ENCODE measurements at places on chromosomes 13 and 19.
A peak's percentile ranks its signal among the peaks of the same experiment; 100 is the strongest.

DNA sequence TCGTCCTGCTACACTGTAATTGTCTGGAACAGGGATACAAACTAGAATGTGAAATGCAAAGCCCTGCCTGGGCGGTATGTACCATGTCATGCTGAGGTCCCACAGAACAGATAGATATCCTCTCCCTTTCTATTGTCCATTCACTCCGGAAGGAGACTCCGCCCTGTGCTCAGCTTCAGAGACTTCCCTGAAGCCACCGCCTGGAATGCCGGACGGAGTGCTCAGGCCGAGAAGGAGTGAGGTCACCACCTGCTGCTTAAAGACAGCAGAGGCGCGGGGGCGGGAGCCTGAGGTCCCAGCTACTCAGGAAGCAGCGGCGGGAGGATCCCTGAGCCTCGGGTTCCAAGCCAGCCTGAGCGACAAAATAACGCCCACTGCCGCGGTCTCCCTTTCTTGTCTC is 890 bp upstream of the ZNF611 start:
- DNase-seq, result no peak

DNA sequence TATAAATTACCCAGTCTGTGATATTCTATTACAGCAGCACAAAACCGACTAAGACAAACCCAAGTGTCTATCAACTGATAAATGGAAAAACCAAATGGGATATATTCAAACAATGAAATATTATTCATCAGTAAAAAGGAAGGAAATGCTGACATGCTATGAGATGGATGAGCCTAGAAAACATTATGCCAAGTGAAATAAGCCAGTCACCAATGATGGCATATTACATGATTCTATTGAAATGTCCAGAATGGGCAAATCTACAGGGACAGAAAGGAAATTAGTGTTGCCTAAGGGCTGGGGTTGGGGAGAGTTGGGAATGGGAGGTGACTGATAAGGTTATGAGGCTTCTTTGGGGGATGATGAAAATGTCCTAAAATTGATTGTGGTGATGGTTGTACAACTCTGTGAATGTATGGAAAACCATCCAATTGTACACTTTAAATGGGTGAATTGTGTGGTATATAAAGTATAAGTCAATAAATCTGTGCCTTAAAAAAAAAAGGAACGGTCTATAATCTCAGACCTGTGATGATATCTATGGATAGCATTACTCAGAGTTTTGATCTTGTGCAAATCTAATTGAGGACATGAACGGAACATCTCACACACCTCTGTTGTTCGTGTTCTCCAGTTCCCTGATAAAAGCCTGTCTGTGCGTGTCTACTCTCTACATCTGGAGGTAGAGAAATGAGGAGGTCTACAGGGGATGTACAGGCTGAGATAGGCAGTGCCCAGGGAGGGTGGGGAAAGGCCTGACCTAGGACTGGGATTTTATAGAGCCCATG is 49.0 kb downstream of the TNFRSF19 start:
- DNase-seq, result no peak

DNA sequence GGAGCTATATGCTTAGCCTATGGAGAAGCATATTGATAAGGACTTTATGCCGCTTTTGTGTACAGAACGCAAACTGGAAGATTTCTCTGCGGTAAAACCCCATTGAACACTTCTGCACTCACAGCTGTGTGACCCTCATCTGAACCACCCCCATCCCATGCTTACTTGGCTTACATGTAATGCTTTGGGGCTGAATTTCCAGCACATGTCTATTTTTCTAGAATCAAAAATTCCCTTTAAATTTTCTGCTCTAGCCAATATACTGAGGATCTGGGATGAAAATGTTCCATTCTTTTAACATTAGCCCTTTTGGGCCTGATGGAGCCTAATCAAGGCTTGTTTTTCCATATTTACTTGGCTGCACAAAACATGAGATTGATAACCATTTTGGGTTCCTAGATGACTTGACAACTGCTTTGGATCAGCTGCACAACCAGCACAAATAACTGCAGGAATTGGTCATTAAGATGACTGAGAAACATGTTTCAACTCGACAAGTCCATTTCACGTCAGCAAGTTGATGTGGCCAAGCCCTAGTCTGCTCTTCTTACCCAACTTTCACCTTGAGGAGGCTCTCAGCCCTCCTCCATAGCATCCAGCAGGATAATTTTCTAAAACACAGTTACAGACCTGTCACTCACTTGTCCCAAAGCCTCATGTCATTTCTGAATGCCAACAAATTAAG is 52.4 kb downstream of the TNFSF11 start:
- no peak for DNase-seq

DNA sequence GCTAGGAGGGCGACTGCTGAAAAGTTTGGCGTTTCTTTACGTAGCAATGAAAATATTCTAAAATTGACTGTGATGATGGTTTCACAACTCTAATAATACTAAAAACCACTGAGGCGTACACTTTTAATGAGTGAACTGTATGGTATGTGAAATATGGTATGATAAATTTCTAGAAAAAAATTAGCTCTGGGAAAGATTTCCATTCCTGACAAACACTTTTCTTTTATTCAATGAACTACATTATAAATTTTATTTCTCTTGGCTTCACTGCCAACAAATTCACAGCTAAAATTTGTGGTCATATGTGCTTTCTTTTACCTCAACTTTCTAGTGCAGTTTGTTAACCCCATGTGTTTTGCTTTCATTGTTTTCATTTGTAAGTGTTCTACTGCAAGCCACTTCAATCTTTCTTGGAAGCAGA is 11.1 kb downstream of the ZC3H13 start:
- no peak for DNase-seq

GRCh38 chr13:48508011-48508410 is 24.9 kb downstream of the RCBTB2 start:
- DNase-seq, result no peak

- no peak for DNase-seq
Measured at GRCh38 chr19:4908781-4909155, 533 bp upstream of the UHRF1 start.

DNA sequence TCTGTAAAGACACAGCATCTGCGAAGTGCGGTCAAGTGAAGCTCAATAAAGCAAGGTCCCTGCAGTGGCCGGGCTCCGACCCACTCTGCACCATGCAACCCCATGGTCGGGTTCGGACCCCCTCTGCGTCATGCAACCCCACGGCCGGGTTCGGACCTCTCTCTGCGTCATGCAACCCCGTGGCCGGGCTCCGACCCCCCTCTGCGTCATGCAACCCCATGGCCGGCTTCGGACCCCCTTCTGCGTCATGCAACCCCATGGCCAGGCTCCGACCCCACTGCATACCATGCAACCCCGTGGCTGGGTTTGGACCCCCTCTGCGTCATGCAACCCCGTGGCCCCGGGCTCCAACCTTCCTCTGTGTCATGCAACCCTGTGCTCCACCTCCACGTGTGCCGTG is 43.8 kb downstream of the CARS2 start:
- DNase-seq, result no peak

DNA sequence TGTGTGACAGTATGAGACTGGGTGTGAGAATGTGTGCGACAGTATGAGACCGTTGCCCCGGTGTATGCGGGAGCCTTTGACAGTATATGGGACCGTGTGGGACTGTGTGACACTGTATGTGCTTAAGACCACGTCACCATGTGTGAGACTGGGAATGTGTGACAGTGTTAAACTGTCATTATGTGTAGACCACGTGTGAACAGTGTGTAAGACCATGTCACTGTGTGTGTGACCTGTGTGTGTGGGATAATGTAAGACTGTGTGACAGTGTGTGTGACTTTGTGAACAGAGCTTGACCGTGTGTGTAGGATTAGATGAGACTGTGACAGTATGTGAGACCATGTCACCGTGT is 549 bp downstream of the ZNF583 start:
- DNase-seq, result no peak

DNA sequence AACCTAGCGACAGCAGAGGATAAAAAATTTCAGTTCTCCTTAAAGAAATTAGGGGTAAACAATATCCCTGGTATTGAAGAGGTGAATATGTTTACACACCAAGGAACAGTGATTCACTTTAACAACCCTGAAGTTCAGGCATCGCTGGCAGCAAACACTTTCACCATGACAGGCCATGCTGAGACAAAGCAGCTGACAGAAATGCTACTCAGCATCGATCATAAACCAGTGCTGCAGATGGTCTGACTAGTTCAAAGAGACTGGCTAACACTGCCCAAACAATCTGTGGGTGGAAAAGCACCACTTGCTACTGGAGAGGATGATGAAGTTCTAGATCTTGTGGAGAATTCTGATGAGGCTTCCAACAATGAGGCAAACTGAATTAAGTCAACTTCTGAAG is 19.9 kb upstream of the ACOD1 start:
- no peak for DNase-seq

- peak; percentile 56 for DNase-seq
Measured at GRCh38 chr19:33132425-33132824, 511 bp downstream of the WDR88 start.

DNA sequence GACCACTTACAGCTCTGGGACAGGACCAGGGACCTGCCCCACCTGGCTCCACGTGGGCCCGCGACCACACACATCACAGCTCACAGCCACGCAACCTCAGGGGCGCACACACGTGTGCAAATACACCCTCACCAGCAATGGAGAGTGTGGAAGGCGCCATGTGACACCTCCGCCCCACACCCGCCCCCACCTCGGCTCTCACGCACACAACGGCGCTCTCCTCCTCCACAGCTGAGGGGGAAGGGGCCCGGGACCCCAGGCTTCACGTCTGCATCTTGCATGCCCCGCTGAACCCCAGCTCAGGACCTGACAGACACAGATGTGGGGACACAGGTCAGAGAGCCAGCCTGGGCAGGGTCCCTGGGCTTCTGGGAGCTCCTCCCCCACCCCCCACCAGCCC is 6.4 kb upstream of the SHISA7 start:
- no peak for DNase-seq

GRCh38 chr19:43471091-43471490 is 5.7 kb upstream of the LYPD3 start:
- no peak for DNase-seq

DNA sequence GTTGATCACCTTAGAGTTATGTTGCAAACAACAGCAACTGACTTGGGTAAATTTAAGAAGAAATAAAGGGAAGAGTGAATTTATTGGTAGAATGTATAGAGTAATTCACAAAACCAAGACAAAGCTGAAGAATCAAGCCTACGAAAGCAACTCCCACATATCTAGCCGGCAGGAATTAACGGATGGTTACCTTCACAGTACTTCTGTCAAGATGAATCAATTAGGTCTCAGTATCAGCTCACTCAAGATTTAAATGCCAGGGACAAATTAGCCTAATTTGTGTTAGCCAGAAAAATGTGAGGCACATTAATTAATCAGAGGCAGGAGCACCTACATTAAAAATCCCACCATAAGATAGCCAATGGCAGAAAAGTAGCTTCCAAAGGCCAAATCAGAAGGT is 10.7 kb downstream of the KPNA3 start:
- no peak for DNase-seq

Data from GM13977 (cell line).